ENCODE measurements at places on chromosomes 13 and 19. TPM values are rescaled to one million over a fixed set of nuclear protein-coding genes. Genes with fewer than 3 reads are reported as not detected.

DNA sequence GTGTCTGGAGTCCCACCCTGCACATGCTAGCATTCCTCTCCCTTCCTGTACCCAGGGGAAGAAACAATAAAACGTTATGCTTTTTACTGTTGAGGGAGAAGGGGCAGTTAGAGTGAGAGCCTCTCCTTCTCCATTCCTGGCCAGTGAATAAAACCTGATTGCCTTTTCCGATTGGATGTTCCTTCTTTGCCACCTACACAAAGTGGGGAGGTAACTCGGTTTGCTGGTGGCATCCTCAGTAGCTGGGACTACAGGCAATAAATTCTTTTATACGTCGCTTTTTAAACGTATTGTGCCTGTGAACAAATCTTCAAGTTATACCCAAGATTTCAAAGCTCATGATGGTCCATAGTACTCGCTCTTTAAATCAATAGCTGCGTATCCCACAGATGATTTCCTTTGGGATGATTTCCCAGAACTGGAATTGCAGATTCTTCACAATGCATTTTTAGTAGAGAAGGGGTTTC, 660 bp upstream of the MVB12A start:
- no peaks in the 10 kb centered on the region for H3K27me3 ChIP-seq
- H3K36me3 ChIP-seq, result no peaks in the 10 kb centered on the region
- H3K4me3 ChIP-seq, result peak overlapping the region; percentile 78
- no peak for DNase-seq
- peak overlapping the region; percentile 85 for H3K27ac ChIP-seq
- H3K4me1 ChIP-seq, result peaks cover 11% of the 10 kb centered on the region

DNA sequence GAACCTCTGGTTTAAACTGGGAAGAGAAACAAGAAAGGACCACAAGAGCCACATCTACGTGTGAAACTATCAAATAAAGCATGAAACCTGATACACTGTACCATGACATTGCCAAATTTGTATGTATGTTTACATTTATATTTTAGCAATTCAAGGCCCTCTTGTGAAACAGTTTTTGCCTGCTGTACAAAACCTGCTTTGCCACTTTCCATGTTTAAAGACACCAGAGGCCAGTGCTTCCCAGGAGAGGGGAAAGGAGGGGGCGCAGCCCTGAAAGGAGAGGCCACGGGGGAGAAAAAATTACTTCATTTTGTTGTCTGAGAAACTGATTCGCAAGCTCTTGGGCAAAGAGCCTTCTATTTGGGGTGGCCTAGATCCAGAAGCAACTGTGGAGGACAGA, 124.8 kb downstream of the DCLK1 start:
- H3K36me3 ChIP-seq, result no peaks in the 10 kb centered on the region
- H3K27ac ChIP-seq, result no peak overlapping the region
- no peak overlapping the region for H3K4me3 ChIP-seq
- no peaks in the 10 kb centered on the region for H3K27me3 ChIP-seq
- DNase-seq, result no peak

The ZNF723 gene
- total RNA-seq, result not detected

DNA sequence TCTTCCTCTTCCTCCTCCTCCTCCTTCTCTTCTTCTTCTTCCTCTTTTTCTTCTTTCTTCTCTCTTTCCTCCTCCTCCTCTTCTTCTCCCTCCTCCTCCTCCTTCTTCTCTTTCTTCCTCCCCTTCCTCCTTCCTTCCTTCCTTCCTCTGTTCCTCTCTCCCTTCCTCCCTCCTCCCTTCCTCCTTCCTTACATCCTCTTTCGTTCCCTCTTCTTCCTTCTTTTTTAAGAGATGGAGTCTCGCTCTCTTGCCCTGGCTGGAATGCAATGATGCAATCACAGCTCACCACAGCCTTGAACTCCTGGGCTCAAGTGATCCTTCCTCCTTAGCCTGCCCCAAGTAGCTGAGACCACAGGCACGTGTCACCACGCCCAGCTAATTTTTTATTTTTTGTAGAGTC, 13.2 kb downstream of the EHD2 start:
- H3K27me3 ChIP-seq, result peaks cover 30% of the 10 kb centered on the region
- peaks cover 27% of the 10 kb centered on the region for H3K4me1 ChIP-seq
- no peak overlapping the region for H3K4me3 ChIP-seq

- no peak overlapping the region for H3K4me3 ChIP-seq
- no peaks in the 10 kb centered on the region for H3K36me3 ChIP-seq
- no peaks in the 10 kb centered on the region for H3K4me1 ChIP-seq
- no peak overlapping the region for H3K27ac ChIP-seq
Observed at GRCh38 chr13:40304391-40304790, 362.1 kb downstream of the FOXO1 start.

- H3K27me3 ChIP-seq, result no peaks in the 10 kb centered on the region
- DNase-seq, result no peak
- H3K36me3 ChIP-seq, result no peaks in the 10 kb centered on the region
- H3K27ac ChIP-seq, result peak overlapping the region; percentile 29
- peaks cover 39% of the 10 kb centered on the region for H3K4me1 ChIP-seq
Observed at GRCh38 chr19:6238643-6239281, 41.0 kb downstream of the MLLT1 start.

The SIGLEC5 gene
- not detected for total RNA-seq

- H3K27me3 ChIP-seq, result no peaks in the 10 kb centered on the region
- H3K4me1 ChIP-seq, result peaks cover 69% of the 10 kb centered on the region
- peak; percentile 65 for DNase-seq
- H3K4me3 ChIP-seq, result no peak overlapping the region
- H3K27ac ChIP-seq, result peak overlapping the region; percentile 69
- no peaks in the 10 kb centered on the region for H3K36me3 ChIP-seq
Observed at GRCh38 chr19:45117167-45117594, 24.2 kb downstream of the PPP1R37 start.

DNA sequence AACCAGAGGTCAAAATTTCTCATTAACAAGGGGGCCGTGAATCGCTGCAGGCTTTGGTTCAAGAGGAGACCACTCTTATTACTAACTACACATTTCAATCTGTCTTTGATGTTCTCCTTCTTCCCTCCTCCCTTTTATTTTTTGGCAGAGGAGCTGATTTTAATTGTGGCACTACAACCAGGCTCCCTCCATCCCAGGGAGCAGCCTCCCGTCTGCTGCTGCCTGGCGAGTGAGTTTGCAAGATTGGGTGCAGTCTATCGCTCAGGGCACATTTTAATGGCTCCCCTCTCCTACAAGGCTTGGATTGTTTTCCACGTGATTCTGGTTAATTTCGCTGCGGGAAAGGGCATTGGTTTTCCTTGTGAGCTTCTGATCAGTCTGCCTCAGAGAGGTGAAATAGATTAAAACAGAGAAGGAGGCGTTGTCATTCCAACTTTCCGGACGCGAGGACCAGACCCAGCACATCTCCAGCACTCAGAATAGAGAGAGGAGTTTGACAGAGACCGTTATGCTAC, 81.4 kb downstream of the KCTD15 start:
- no peaks in the 10 kb centered on the region for H3K36me3 ChIP-seq
- no peak overlapping the region for H3K27ac ChIP-seq
- no peak for DNase-seq
- no peaks in the 10 kb centered on the region for H3K4me1 ChIP-seq
- H3K27me3 ChIP-seq, result no peaks in the 10 kb centered on the region

DNA sequence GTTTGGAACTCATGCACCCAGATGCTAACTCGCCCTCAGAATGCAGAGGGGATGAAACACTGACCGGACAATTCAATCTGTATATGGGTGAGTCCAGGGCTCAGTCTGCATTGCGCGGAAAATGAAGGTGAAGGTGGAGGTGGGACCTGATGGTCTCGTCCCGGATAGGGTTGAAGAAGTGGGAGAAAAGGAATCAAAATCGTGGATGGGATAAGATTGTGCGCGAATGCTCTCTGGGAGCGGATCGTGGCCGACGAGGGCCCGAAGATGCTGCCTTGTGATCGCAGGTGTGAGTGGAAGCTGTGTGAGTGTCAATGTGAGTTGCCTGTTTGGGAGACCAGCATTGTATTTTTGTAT, 594 bp upstream of the ZNF850 start:
- no peak for DNase-seq
- H3K4me3 ChIP-seq, result no peak overlapping the region
- H3K36me3 ChIP-seq, result no peaks in the 10 kb centered on the region
- H3K27ac ChIP-seq, result peak overlapping the region; percentile 76
- no peaks in the 10 kb centered on the region for H3K27me3 ChIP-seq

The TMC4 gene
- 186 TPM for total RNA-seq

GRCh38 chr19:11480715-11481533, at the start of gene ELAVL3:
TSS of gene ELAVL3 (minus strand) at chr19:11481046. CDS start at chr19:11480608, 438 bp downstream.
- no peak within 1 kb of the TSS for H3K4me3 ChIP-seq
- no peak within 1 kb of the TSS for H3K27ac ChIP-seq
- H3K27me3 ChIP-seq, result peaks cover 56% of the 10 kb centered on the region

DNA sequence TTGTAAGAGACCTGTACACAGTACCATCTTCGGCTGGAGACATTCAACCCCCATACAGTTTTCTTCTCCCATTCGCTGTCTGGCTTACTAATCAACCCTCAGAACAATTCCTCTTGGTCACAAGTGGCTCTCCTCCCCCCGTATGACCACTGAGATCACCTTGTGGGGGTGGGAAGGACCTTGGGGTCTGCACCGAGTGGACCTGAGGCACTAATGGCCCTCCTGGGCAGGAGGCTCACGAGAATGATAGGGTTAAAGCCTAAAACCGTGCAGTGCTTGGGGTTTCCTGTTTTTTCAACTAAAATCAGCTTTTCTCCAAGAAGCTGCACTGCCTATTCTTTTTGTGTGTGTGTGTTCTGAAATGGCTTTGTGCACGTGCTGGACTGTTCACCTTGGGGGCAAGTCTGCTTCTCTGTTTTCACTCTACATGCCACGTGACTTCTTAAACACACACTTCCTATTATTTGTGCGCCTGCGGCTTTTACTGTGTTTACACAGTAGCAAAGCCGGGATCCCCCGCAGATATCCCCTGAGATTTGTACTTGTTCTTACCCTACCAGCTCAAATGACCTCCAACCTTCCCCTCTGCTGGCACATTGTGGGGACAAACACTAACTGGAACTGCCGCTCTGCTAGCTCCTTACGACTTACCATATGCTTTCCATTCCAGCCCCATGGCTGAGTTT, 12.3 kb downstream of the RBM26 start:
- H3K36me3 ChIP-seq, result peaks cover 6% of the 10 kb centered on the region
- H3K27ac ChIP-seq, result no peak overlapping the region
- no peak overlapping the region for H3K4me3 ChIP-seq
- H3K27me3 ChIP-seq, result no peaks in the 10 kb centered on the region
- H3K4me1 ChIP-seq, result peaks cover 36% of the 10 kb centered on the region
- DNase-seq, result peak; percentile 24
